ENCODE measurements at places on chromosomes 4 and X.

- DNase-seq: no peak
Observed at GRCh38 chr4:53967986-53968385, 96.4 kb downstream of the CHIC2 start.

DNA sequence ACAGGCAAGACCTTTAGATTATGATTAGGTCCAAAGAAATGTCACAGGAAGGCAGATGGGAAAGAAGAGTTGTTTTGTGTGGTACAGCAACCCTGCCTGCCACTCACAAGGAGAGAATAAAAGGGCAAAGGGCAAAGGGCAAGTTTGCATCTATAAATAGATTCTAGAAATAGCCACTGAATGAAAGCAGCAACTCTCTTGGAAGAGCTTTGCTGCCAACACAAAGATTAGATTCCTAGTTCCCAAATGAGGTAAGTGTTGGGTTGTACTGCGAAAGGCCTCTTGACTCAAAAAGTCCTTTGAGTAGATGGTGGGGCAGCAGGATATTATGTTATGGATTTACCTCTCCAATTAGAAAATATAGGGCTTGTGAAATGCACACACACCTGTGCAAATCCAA is 61.2 kb downstream of the MOSPD2 start:
- no peak for DNase-seq

DNA sequence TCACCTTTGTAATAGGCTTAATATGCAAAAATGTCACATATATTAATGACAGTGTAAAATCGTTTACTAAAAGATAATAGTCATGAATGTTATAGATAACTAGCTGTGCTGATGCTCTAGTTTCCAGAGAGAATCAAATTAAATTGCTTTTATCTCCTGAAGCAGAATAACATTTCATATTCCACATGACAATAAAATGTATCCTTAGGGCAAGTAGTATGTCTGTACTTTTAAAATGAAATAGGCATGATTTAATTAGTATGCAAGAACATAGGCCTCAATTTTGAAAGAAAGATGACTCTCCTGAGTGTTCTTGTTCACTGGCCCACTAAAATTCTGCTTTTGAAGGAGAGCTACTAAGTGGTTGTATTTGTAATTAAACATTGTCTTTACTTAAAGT is 1027.0 kb downstream of the ARAP2 start:
- no peak for DNase-seq

GRCh38 chrX:4588056-4588455 is 874.6 kb upstream of the PRKX start:
- no peak for DNase-seq

DNA sequence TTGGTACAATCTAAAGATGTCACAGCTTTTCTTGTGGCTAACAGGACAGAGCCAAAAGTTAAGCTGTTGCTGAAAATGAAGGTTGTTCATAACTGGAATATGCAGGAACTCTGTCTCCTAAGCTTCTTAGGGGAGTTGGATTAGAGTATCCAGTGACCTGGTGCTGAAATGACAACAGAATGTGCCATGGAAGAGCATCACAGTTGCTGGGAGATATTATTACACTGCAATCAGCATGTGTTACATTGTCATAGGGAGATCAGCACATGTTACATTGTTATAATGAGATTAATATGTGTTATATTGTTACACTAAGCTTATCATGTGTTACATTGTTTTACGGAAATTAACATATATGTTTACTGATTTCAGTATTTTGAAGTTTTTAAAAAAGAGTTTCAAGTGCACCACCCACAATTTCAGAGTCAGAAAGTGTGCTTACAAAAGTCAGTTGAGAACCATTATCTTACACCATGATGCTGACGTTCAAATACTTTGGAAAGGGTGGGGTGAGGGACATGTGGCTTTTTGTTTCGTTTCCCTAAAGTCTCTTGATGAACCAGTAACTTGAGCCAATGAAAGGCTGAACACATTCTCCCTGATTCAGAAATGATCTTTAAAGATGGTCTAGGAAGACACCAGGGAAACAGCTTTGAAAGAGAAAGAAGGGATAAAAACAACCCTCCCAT is 113.4 kb downstream of the DRD5 start:
- no peak for DNase-seq

DNA sequence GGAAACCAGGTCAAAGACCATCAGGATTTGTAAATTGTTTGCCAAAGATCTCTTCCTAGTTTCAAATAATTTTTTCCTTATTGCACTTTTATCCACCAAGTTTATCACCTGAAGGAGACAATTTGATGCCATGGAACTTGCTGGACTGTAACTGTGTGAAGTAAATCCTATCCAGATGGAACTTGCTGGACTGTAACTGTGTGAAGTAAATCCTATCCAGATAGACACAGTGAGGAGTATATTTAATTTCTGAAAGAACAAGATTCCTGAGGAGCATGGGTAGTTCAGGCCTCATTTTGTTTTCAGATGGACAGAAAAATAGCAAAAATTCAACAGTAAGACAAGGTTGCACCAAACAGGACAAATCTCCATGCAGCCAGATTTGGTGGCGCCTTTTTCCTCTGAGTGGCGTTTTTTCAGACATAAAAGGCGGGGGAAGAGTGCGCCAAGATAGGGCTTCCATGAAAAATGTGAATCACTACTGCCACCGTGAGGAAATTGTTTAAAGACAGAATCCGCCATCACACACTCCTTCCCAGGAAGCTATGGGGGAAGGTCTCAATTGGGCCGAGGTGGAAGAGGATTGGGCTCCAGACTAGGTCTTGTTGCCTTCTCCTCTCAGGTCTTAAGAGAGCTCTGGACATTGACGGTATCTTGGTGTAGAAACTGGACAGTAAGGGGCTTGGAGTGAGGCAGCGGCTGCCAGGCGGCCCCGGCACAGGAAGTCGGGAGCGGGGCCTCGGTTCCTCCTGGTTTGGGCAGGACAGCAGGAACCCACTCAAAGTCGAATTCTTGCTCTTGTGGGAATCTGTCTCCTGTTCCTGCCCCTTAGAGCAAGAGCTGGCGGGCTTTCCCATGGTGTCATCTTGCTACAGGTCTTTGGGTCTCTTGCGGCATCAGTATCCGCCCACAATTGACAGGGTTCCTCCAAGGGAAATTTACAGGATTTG is 234.7 kb downstream of the OR13H1 start:
- no peak for DNase-seq

DNA sequence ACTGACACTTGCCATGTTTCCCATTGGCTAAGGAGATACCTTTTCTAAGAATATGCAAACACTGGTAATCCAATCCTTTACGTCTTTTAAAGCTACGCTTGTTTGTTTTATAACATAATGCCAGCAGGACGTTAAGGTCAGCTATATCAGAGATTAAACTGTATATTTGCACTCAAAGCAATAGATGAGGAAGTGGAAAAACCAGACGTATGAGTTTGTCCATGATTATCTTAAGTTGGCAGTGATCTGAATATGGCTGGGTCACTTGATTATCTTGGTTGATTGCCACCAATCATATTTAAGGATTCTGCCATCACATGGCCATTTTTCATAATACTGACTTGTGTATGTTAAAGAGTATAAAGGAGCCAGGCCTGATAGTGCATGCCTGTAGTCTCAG is 19.4 kb downstream of the TMSB4X start:
- no peak for DNase-seq

DNA sequence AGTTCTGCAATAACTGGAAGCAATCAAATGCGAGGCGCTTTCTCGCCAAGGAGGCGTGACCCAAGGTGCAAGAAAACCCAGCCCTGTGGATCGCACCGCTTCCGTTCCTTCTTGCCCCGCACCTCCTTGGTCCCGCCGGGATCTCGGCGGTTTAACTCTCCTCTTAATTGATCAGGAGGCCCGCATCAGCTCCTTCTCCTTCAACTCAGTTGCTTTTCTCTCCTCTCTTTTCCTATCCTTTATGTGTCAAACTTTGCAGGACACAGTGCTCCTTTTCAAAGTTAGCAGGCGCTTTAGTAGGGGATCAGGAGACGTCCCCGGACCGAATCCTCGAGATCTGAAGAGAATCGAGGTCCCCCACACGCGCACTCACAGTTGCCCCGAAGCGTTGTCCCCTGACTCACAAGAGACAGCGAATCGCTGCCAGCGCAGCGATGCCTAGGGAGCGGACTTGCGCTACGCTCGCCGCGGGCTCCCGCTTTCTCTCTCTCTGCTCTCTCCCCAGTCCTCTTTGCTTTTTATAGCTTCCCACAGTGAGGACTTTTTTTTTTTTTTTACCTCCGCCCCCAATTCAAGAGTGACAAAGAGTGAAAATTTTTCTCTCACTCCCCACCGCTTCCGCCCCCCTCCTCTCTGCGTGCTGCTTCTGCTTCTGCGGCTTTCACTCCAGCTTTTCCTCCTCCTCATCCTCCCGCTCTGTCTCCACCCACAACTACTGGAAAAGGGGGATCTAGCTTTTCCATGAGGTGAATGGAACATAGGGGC is at the start of gene DKK2:
Gene DKK2 (minus strand): TSS at position 495 of the 765 bp plus-strand sequence. CDS start 722 bp downstream, outside the sequence.
- no peak for DNase-seq

DNA sequence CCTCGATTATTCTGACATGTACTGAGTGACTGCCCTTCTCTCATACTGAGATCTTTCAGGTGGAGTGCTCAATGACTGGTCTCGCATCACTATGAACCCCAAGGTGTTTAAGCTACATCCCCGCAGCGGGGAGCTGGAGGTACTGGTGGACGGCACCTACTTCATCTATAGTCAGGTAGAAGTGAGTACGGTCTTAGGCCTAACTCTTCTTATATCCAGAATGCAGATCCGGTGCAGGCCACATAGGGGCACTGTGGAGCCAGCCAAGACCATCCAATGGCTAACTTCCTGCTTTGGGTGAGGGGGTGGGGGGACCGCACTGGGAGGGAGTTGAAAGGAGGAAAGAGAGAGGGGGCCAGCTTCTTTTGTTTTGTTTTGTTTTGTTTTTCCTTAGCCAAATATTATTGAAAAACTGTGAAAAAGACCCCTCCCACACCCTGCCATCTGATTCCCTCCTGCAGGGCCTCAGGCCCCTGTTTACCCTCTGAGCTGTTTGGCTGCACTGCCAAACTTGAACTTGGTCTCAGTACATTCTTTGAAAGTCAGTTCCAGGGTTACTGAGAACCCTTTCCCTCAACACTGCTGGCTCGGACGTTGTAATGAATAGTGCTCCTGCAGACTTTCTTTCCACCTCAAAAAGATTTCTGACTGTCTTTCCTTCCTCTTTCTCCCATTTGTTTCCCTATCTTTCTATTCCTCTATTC is 16.2 kb downstream of the AWAT2 start:
- DNase-seq: no peak

GRCh38 chr4:69781458-69782418 is 21.3 kb upstream of the SULT1B1 start:
- no peak for DNase-seq

- no peak for DNase-seq
Observed at GRCh38 chr4:148330724-148331123, 111.5 kb downstream of the NR3C2 start.

DNA sequence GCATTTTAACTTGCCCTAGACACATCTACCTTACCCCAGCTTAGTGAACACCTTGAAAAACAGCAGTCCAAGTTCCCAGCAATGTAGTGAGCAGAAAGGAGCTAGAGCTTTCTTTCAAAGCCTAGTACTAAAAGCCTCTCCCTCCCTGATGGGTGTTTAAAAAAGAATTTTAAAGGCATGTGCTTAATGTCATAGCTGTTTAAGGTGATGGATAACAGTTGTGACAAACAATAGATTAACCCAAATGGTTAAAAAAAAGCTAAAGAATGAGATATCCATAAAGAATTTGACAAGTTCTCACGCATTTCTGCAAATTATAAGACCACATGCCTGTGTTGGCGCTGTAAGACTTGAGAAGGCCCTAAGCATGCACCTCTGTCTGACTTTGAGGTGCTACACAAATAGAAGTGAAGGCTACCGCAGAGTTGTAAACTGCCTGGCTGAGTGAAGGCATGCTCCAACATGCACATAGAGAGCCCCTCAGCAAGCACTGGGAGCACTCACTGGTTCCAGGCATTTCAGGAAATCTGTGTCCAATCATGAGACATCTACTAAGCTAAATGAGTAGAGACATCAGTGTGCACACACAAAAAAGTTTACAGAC is 94.0 kb downstream of the PHF8 start:
- no peak for DNase-seq

DNA sequence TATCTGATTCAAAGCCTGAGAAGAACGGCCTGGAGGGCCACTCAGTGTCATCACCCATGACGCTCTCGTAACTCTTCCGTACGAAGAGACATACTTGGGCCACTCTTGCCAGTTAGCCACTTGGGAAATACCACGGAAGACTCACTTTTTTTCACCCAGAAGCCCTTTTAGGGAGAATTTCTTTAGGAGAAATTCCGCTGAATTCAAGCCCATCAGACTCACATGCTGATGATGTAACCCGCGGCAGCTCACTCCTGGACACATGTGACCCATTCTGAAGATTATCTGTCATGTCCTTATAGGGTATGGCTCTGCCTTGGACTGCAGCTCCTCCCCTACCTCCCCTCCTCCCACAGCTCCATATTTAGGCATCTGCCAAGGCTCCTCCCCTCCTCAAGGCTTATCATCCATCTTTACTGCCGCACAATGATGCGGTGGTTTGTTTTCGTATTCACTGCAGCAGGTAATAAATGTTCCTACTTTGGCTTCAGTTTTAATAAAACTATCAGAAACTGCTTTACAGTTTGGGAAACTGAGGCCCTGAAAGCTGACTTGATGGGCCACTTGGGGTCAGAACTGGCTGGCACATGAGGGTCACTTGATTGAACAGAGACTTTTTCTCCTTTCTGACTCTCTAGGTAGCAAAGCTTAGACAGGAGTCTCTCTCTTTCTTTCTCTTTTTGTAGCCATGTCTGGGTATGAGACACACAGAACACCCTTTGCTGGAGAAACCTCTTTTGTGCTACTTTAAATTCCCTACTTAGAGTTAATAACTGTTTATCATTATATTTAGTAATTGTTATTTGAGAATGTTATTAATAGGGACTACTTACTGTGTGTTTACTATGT is 42.1 kb downstream of the RHOH start:
- peak; percentile 43 for DNase-seq

GRCh38 chr4:161522031-161522430 is 641.8 kb downstream of the FSTL5 start:
- no peak for DNase-seq

GRCh38 chr4:55437356-55437796 is 41.6 kb downstream of the TMEM165 start:
- DNase-seq: no peak

- no peak for DNase-seq
Observed at GRCh38 chr4:123230061-123230460, 166.5 kb upstream of the SPRY1 start.

GRCh38 chr4:152510349-152511147 is 25.3 kb downstream of the FBXW7 start:
- DNase-seq: no peak

DNA sequence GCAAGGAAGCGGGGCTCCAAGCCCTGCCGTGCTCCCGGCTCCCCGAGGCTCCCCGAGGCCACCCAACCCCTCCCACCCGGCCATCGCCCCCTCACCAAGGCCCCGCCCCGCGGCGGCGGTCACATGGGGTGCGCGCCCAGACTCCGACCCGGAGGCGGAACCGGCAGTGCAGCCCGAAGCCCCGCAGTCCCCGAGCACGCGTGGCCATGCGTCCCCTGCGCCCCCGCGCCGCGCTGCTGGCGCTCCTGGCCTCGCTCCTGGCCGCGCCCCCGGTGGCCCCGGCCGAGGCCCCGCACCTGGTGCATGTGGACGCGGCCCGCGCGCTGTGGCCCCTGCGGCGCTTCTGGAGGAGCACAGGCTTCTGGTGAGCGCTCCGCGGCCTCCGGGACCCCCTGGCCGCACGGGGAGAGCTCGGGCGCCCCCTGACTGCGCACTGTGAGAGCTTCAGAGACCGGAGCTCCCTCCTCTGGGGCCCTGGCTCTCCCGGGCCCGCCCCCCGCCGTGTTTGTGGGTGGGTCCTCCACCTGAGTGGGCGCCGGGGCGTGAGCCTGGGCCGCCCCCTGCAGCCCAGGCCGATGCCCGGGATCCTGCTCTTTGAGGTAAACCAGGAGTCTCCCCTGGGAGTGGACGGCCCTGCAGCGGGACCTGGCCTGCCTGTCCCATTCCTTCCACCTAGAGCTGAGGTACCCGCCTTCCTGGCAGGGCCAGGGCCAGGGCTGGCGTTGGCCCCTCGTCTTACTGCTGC is at the start of gene IDUA:
Gene IDUA (plus strand): TSS at position 166 of the 745 bp plus-strand sequence. CDS start 41 bp downstream, at position 207.
- peak; percentile 77 for DNase-seq
